Frontal cortex (tissue), 4 donors: ENCODE measurements at places on chromosomes 7 and 10.
A peak's percentile ranks its signal among the peaks of the same experiment; 100 is the strongest.

DNA sequence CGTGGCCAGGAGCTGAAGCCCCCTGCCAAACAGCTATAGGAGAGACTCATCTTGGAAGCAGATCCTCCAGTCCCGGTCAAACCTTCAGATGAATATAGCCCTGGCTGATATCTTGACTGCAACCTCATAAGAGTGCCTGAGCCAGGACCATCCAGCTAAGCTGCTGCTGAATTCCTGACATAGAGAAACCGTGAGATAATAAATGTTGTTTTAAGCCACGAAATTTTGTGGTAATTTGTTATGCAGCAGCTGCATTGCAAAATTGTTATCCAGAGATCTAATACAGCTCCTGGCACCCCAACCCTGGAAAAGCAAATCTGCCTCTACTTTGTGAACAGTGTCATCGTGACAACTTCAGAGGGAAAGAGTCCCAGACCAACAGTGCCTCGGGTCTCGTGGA is 119.9 kb downstream of the CREB5 start:
- DNase-seq, result no peak

DNA sequence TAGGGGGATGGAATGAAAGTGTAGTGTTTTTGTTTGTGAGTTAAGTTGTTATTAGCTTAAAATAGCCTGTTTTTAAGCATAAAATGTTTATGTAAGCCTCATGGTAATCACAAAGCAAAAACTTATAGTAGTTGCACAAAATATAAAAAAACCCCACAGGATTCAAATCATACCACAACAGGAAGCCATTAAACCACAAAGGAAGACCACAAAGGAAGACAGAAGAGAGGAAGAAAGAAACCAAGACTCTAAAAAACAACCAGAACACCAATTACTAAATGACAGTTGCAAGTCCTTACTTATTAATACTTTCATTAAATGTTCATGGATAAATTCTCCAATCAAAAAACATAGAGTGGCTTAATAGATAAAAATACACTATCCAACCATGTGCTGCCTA is 63.6 kb downstream of the ANKRD7 start:
- DNase-seq, result no peak

DNA sequence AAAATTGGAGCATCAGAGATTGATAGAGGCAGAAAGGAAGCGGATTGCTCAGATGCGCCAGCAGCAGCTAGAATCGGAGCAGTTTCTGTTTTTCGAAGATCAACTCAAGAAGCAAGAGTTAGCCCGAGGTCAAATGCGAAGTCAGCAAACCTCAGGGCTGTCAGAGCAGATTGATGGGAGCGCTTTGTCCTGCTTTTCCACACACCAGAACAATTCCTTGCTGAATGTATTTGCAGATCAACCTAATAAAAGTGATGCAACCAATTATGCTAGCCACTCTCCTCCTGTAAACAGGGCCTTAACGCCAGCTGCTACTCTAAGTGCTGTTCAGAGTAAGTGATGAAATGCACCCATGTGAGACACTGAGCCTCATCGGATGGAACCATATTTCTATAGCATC is 33.1 kb downstream of the STAMBPL1 start:
- no peak for DNase-seq

- DNase-seq, result no peak
These were observed 88.1 kb upstream of the CUX1 start for GRCh38 chr7:101729241-101729883.

- DNase-seq, result no peak
These were observed 118.1 kb downstream of the MYOF start for GRCh38 chr10:93363891-93364648.

GRCh38 chr10:89201345-89202032 is 5.6 kb downstream of the CH25H start:
- DNase-seq, result no peak

GRCh38 chr7:20165146-20165510 is 52.1 kb downstream of the MACC1 start:
- DNase-seq, result no peak

GRCh38 chr10:80415734-80416478 is 7.6 kb downstream of the PRXL2A start:
- DNase-seq, result no peak

- DNase-seq, result peak; percentile 10
These were observed 1.2 kb downstream of the BRAF start for GRCh38 chr7:140923358-140924006.

GRCh38 chr10:123097039-123097438 is 38.7 kb upstream of the HMX3 start:
- DNase-seq, result no peak

DNA sequence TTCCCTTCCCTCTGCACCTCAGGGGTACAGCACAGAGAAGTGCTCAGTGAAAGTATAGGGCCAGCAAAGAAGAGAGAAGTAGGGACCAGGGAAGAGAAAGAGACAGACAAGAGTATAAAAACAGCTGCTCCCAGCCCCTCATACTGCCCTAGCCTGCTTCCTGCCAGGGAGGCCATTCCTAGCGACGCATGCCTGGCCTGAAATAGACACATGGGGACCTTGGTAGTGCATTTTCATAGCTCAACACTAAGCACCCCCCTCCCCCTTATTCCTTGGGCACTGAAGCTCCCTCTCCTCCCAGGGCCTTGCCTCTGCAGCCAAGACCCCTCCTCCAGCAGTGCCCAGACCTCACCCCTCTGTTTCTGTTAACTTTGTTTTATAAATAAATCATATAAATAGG is 64.7 kb downstream of the ZMIZ1 start:
- no peak for DNase-seq

GRCh38 chr7:12674861-12675260 is 12.6 kb upstream of the ARL4A start:
- DNase-seq, result no peak

DNA sequence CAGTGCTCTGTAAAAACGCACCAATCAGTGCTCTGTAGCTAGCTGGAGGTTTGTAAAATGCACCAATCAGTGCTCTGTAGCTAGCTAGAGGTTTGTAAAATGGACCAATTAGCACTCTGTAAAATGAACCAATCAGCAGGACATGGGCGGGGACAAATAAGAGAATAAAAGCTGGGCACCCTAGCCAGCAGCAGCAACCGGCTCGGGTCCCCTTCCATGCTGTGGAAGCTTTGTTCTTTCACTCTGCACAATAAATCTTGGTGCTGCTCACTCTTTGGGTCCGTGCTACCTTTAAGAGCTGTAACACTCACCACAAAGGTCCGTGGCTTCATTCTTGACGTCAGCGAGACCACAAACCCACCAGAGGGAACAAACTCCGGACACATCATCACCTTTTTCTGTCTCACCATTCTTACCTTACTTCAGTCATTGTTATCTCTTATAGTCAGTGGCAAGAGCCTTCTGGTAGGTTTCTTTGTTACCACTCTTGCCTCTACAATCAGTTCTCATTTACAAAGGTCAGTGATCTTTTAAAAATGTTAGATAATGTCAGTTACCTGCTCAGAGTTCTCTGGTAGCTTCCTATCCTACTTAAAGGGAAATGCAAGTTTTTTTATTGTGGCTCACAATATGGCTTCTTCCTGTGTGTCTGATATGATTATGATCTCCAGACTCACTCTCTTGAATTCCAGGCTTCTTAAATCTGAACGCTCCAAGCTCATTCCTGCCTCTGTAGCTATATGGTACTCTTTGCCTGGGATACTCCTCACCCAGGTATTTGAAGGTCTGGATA is 4.5 kb downstream of the STAM start:
- DNase-seq, result no peak

DNA sequence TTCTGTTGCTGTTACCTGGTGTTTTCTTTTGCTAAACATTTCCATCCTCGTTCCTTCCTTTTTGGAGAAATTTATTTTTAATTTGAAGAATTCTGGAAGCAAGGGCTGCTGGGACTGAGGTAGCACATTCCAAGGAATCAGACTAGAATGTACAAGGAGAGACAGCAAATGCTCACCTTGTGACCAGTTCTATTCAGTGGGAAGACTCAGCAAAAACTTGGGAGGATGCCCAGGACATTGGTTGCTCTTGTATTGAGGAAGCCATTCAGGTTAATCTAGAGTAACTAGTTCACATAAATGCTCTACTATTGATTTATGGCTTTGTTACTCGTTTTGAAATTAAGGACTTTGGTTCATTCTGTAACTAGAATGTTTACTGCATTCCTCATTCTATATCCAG is 11.3 kb downstream of the PLCE1 start:
- no peak for DNase-seq

GRCh38 chr10:50577681-50578350 is 45.9 kb downstream of the SGMS1 start:
- no peak for DNase-seq

GRCh38 chr7:107989618-107990373 is 13.2 kb downstream of the LAMB1 start:
- no peak for DNase-seq

DNA sequence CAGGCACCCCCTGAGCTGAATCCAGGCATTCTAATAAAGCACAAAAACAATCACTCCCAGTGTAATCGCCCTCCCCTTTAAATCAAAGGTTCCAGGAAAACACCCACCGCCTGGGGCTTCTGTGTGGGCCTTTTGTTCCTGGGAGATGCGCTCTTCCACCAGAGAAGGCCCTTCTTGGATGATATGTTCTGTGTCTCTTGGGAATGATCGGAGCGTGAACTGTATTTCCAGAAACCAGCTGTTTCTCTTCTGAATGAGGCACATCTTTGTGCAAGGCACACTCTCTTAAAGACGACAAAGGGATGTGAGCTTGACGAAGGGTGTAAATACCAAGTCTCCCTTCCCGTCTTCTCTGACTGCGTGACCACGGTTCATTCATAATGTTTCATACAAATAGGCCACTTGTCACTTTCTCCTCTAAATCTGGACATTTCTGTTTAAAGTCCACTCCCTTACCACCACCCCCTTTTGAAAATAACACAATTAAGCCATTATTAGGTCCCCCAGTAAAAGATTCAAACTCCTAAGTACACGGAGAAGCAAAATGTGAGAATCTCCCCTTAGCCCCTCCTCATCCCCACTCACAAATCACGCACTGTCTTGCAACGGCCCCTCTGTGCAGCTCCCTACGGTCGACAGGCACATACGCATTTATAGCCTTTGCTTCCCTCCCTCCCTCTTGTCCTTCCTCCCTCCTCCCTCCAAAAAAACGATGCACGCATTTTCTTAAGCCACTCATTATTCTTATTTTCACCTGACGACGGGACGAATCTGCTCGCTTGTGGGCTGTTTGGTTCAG is 45.6 kb upstream of the ENO4 start:
- DNase-seq, result no peak

DNA sequence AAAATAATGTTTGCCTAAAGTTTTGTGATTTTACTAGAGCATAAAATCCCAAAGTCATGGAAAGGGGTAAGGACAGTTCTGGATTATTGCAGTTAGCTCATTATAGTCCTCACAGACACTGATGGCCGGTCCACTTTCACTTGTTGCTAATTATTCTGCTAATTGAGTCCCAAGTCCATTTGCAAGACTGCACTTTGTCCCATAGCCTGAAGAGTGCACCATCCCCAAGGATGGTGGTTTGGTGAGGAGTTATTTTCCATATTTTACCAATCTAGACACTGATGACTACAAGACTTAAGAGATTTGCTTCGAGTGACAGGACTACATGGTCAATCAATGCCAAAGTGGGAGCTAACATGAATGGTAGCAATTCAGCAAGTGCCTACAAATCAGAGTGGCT is 181.8 kb upstream of the CACNA2D1 start:
- no peak for DNase-seq

- DNase-seq, result no peak
These were observed 41.8 kb downstream of the CD36 start for GRCh38 chr7:80679921-80680907.

DNA sequence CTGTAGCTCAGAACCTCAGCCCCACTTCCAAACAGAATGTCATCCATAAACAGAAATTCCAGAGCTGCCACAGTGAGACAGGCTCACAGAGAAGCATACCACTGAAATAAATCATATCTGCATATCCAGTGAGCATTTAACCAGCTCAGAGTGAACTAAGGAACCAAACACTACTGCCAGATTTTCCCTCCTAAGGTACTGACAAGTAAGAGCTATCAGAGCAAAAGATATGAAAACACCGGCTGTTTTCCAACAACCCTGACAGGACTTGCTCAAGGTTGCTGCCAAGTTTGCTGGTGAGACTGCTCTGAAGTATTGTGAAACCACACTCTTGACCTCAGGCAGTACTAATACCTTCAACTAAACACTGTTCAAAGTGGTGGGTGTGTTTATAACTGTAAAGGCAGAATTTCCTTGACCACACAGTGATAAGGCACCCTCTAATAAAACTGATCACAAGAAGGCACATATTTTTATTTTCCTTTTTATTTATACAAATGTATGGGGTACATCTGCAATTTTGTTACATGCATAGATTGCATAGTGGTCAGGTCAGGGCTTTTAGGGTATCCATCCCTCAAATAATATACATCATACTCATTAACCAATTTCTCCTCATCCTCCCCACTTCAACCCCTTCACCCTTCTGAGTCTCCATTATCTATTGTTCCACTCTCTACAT is 18.3 kb downstream of the SGMS1 start:
- DNase-seq, result no peak

DNA sequence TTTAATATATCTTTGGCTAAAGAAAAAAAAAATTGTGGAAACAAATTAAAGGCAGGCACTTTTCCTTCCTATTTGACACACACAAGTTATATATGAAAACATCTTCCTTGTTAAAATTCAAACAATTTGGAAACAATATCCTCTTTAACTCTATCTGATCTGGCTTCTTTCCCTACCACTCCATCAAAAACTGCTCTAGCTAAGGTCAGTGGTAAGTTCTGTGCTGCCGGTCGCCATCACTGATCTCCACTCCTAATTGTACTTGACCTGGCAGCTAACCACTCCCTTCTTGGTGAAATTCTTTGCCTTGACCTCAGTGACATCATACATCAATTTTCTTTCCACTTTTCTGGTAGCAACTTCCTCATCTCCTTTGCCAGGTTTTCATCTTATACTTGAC is 47.9 kb upstream of the MRLN start:
- no peak for DNase-seq

DNA sequence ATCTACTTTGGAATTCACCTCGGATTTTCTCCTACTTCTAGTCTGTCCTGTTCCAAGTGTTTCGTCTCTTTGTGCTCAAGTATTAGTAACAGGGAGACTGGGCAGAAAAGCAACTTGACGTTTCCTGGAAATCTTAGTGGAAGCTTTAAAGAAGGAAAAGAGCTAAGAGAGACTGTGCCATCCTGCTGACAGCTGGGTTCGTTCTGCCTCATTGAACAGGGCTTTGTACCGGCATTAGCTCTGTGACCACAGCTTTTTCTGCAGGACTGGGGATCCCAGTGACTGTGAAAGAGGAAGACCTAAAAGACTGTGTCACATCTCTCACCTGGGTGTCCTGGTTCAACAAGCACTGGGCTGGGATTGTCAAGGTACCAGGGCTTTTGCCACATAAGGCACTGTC is 70.8 kb upstream of the CDCA7L start:
- no peak for DNase-seq

DNA sequence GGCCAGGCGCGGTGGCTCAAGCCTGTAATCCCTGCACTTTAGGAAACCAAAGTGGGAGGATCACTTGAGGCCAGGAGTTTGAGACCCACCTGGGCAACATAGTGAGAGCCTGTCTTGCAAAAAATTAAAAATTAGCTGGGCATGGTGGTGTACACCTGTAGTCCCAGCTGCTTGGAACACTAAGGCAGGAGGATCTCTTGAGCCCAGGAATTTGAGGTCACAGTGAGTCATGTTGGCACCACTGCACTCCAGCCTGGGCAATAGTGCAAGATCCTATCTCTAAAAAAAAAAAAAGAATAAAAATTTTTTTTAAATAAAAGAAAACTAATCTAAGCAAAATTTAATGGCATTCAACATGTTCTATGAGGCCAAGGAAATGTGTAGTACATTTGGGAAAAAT is 44.9 kb upstream of the UBN2 start:
- no peak for DNase-seq

GRCh38 chr7:23285657-23286646 is 13.2 kb upstream of the MALSU1 start:
- DNase-seq, result no peak
